ENCODE measurements at places on chromosomes 5 and 9.
A peak's percentile ranks its signal among the peaks of the same experiment; 100 is the strongest.

- no peak for DNase-seq
Observed at GRCh38 chr5:55649963-55650362, 62.2 kb downstream of the SLC38A9 start.

DNA sequence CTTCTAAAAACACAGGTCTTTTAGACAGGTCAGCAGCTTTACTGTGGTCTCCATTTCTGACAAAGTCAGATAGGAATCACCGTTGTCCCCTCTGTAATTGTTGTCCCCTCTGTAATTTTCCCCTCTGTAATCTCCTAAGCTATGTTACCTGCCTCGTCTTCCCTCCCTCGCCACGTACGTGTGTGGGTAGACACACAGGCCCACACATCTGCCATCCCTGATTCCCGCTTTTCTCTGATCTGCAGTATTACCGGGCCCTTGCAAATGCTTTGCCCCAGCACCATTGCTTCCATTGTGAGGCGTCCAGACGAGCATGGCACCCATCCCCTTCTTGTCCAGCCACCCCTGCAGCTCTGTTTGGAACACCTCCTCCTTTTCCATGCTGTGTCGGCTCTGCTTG is 45.0 kb upstream of the POMT1 start:
- DNase-seq = no peak

DNA sequence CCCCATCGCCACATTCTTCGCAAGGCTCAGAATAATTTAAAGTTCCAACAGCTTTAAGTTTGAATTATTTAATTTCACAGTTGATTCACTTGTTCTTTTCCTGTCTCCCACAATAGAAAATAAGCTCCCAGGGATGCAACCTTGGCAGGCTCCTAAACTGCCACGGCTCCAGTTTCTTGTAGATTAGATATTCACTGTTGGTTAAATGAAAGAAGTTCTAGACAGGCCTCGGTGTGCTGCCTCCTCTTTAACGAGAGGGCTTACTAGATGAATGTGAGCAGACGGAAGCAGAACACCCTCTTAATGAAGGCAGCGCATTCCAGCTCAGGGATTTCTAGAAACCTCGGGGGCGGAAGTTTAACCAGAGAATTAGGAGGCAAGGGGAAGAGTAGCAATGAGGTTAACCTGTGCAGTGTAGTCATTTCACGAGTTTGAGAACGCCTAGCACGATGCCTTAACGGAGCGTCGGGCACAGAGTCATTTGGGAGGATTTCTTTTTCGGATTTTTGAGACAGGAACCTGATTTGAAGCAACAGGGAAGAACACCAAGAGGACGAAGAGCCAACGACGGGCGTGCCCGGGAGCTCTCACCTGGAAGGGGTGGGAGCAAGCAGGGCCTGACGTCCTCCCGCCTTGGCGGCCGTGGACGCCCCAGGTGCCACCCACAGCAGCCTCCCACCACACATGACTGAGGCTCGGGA is 637 bp upstream of the SMC5 start:
- DNase-seq = peak; percentile 56

DNA sequence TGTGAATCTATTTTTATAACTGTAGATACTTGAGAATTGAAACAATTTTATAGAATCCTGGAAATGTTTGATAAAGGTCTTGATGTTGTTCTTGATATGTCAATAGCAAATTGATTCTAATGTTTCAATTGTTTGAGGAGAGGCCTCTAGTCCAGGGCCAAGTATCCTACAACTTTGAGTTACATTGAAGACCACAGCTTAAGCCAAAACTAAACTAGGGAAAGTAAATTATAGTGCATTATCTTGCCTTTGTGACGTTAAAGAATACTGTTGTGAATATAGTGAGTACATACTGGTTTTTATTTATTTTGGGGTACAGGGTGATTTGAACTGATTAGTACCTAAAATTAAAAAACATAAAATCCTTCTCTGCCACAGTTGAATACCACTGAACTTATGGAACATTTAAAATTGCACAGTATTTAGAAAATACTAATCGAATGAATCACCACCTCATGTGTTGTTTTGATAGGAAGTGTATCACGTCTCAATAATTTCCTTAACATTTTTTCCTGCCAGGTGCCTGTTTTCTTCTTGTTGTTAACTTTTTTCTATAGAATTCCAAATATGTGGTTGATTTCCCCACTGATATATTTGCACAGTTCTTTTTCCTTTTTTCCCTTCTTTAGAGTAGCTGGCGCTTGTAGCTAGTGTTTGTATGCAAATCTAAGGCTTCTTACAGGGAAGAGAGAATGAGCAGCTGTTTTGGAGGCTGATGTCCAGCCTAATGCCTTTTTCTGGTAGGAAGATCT is 12.5 kb downstream of the ARHGEF28 start:
- no peak for DNase-seq

GRCh38 chr9:16363073-16363781 is 507.2 kb downstream of the BNC2 start:
- no peak for DNase-seq

DNA sequence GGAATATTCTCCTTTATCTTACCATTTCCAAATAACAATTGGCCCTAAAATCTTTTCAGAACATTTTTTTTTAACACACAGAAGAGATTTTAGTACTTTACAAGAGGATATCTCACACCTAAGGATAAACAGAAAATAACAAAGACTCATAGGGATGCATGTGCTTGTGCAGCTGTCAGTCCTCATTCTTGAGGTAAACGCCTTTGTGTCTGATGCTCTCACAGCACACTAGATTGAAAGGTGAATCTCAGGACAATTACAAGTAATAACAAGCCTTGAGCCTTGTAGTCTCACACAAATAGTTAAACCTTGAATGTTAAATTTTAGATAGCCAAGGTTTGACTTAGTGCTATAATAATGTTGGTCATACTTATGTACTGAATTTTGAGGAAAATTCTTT is 439.2 kb downstream of the PTPRD start:
- DNase-seq = no peak

DNA sequence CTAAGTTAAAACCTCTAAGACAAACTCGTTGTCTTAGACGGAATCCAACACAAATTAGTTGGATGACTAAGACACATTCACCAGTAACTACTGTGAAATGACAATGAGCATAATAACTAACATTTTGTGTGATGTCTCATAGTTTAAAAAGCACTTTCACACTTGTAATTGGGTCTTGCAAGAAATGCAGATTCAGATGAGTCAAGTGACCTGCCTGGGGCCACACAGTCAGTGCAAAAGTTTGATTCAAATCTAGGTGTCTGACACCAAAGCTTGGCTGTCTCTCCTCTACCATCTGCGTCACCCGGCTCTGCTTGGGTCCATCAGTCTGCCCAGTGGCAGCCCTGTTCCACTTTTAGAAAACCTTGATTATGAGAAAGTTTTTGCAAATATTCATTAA is 143.7 kb downstream of the TTLL11 start:
- no peak for DNase-seq

DNA sequence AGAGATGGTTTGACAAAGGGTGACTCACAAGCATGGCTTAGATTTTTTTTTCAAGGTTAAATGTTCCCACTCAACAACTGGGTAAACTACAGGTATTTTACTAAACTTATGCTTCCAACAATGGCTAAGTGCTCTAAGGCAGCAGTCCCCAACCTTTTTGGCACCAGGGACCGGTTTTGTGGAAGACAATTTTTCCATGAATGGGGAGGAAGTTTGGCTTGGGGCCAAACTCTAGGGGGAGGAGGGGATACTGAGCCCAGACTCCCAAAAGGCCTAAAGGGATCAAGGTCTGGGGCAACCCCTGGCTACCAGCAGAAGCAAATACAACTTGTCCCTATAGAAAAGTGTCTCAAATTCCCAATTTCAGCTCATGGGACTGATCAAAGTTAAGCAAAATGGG is 32.0 kb upstream of the HSD17B3 start:
- no peak for DNase-seq

DNA sequence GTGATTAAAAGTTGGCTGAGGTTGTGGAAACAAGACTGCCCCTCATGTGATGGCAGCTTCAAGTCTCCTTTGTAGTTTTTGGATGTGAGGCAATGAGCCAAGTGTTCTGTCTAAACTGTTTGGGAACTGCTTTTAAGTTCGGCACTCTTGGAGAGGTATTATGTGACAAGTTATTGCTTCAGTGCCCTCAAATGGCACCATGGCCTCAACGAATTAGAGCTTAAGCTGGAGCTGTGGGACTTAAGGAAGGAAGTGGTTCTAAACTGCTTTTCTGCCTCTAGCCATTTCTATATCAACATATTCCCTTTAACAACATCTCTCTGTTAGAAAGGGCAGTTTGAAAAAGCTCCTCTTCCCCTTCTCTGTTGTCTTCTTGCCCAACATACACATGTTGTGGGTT is 227.7 kb downstream of the RFK start:
- DNase-seq = no peak

DNA sequence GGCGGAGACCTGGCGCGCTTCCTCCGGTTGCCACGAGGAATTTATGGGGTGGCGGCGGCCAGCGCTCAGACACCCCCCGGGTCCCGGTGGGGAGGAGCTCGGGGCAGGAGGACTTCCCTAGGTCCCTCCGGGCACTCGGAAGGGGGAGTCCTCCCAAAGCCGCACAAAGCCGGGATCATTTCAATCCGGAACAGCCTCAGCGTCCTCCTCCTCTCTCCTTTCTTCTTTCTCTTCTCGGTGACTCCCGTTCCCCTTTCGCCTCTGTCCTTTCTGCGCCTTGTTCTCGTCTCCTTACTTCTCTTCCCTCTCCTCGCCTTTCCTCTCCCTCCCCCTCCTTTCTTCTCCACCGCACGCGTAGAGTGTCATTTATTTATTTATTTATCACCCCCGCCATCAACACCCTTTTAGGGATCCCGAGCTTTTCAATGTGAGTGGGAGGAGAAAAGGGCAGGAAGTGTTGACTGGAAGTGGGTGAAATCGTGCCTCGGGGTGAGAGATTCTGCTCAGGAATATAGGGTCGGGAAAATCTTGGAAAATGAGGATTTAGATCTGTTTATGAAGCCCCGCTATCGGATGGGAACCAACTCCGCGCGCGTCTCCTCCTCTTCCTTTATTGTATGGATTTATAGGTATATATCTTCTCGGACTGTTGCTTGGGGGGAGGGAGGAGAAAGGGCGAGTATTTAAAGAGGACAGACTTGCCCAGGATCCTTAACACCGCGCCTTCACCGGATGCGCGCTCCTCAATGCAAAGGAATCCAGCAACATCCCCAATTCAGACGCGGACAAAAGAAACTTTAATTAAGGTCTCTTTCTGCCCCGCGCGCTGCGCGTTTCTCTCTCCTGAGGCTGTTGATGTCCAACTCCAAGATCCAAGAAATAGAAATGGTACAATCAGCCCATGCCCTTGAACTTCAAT is 2.0 kb upstream of the ZNF462 start:
- DNase-seq = no peak

- no peak for DNase-seq
Observed at GRCh38 chr9:119033596-119033995, 335.6 kb downstream of the BRINP1 start.

All from activated naive CD4-positive, alpha-beta T cell (primary cell).